ENCODE measurements at places on chromosomes 1 and 21. TPM values are rescaled to one million over a fixed set of nuclear protein-coding genes. Genes with fewer than 3 reads are reported as not detected.

DNA sequence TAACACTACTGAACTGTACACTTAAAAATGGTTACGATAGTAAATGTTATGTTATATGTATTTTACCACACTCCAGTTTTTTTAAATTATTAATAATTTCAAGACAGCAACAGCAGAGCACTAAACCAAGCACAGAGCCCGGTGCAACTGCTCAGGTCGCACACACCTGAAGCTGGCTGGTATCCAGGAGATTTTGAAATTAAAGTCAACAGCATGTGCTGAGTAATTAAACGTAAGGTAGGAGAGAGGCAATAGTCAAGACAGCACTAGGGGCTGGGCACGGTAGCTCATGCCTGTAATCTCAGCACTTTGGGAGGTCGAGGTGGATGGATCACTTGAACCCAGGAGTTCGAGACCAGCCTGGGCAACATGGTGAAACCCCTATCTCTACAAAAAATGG lies 35.1 kb upstream of the SLC30A10 start:
- DNase-seq = no peak

DNA sequence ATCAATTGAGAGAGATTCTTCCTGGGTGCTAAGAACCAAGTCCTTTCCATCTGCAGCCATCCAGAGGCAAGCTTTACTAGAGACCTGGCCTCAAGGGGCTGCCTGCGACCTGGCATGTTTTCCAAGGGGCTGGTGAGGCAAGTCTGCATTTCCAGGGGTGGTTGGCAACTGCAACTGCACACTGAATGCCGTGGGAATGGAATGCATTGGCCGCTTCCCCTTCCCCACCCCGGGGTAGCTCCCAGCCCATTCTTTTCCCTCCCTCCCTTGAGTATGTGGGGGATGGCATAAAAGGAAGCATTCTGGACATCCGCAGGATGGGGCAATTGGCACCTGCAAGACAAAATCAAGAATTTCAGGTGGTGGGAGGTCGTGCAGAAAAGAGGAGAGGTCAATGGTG lies 155.1 kb downstream of the IGSF21 start:
- no peak for DNase-seq

- peak; percentile 89 for DNase-seq
Observed at GRCh38 chr1:37946703-37947360, at the start of gene INPP5B. Gene INPP5B, minus strand, starts transcription at chr1:37947053. Its CDS starts 745 bp downstream, at chr1:37946308.

GRCh38 chr1:96096613-96097321 lies 624.8 kb upstream of the PTBP2 start:
- no peak for DNase-seq

GRCh38 chr1:203366476-203366875 lies 15.6 kb upstream of the FMOD start:
- DNase-seq = no peak

GRCh38 chr1:24949331-24949881 lies 19.3 kb upstream of the RUNX3 start:
- DNase-seq = no peak

GRCh38 chr1:39642796-39643195 lies 3.4 kb upstream of the HEYL start:
- no peak for DNase-seq

The HTR6 gene
- total RNA-seq = 1.1 TPM

The PIK3C2B gene
- total RNA-seq = 44.0 TPM
